Nephron progenitor cell (in vitro differentiated cells): ENCODE measurements at places on chromosomes 5 and 9.
A peak's percentile ranks its signal among the peaks of the same experiment; 100 is the strongest.

DNA sequence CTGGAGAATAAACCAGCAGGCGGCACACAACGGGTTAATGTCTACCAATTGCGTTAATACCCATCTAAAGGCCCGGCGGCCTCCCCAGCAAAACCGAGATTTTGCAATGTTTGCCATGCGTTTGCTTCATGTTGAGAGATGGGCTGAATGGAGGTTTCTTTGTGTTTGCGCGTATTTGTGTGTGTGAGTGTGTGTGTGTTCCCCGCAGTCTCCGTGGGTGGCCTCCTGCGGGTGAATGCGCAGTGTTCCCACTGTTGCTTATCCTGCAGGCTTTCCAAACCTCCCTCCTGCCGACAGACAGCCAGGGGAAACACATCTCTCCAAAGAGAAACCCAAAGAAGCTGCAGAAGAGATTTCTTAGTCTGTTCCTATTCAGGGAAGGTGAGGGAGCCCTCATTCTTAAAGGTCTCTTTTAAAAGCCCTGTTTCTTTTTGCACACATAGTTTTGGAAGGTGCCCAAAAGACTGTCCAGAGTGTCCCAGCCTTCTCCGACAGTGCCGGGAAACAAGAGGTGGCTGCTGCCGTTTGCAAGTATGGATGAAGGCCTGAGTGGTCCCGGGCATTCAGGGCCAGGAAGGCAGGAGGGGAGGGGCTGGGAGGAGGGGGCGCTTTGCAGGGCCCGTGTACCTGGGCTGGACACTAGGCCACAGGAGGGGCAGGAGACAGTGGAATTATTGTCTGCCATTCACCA lies 103.8 kb upstream of the ERCC6L2 start:
- DNase-seq: peak; percentile 49

GRCh38 chr9:121498487-121499176 lies 1.0 kb downstream of the GGTA1 start:
- peak; percentile 26 for DNase-seq

- DNase-seq: no peak
Measured at GRCh38 chr5:59598547-59598874, 295.0 kb downstream of the PDE4D start.

- DNase-seq: no peak
Measured at GRCh38 chr9:5950261-5950660, 59.6 kb downstream of the MLANA start.

- DNase-seq: no peak
Measured at GRCh38 chr9:117725426-117725887, 21.3 kb downstream of the TLR4 start.

GRCh38 chr5:170420806-170421412 lies 31.7 kb upstream of the KCNMB1 start:
- DNase-seq: peak; percentile 69

GRCh38 chr9:24007185-24007584 lies 181.1 kb upstream of the ELAVL2 start:
- no peak for DNase-seq

DNA sequence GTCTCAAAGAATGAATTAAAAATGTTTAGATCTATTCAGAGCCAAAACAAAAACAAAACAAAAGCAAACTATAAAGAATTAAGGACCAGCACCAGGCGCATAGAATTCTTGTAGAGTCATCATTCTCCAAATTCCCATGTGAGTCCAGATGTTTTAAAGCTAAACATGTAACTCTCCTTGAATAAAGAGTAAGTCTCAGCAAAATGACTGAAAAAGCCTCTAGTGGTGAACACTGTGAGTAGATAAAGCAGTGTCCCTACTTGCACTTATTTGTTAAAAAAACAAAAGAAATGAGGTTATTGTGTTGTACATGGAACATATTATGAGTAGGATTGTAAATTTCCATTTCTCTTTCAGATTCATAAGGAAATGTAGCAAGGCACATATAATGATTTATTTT lies 44.0 kb downstream of the NNT start:
- DNase-seq: no peak

- no peak for DNase-seq
Measured at GRCh38 chr9:126532019-126532462, 81.7 kb upstream of the LMX1B start.

DNA sequence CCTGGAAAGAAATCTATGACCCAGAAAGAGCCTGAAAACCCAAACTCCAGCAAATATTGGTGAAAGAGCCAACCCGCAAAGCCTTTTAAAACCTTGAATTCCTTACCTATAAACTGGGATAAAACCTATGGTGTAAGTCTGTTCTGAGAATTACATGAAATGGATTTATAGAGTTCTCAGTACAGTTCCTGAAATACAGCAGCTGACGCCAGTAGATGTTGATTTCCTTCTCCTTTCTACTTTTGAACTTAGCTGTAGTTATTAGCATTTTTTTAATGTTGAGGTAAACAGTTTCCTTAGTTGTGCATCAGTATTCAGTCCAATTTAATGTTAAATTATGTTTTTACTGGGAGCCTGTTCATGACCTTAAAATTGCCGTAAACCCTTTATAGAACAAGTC lies 3.7 kb downstream of the SPIN1 start:
- no peak for DNase-seq

- no peak for DNase-seq
Measured at GRCh38 chr9:21491756-21492155, 9.6 kb upstream of the IFNE start.

DNA sequence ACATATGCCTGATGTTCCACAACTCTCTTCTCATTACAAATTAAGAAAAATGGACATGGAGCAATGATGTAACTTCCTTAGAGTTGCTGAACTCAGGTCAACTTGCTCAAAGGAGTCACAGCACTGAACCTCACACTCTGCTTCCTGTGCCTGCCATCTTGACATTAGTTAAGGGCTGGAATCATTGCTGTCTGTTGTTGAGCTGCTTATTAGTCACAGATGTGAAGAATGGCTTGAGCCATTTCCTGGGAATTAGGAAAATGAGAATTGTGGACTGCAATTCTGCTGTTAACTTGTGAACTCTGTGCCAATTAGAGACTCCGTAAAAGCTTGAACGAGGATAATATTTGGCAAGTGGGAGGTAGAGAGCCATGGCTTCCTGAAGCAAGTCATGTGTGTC lies 212.0 kb downstream of the ADAMTS12 start:
- no peak for DNase-seq

GRCh38 chr5:110351430-110351829 lies 375.0 kb downstream of the TMEM232 start:
- DNase-seq: no peak

DNA sequence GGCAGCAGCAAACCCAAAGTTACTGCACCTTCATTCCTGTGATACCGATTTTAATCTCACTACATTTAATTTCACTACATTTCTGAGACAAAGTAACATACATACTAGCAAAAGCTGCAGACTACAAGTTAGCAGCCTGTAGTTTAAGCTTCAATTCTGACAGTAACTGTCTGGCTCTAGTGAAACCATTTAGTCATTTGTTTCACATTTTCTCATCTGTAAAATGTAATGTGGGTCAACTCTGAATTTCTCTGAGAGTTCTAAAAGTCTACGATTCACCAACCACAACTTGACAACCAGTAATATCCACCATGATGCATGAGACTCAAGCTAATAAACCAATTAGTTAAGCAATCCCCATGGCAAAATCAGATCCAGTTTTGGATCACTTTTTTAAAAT lies 408.9 kb downstream of the PDE4D start:
- DNase-seq: no peak

DNA sequence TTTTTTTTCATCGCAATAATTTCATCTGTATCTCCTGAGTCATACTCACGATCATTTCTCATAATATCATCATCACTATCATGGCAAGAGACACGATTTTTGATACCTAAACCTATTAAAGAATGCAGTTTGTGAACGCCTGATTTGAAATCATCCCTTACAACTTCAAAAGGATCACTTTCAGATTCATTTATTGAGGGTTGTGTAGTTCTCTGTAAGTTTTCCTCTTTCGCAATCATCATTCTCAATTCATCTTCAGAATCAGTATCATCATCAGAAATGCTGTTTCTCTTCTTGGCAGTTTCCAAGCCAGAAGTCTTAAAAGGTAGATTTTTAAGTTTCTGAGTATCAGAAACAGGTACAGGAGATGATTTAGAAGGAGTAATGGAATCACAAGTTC lies 9.7 kb downstream of the NOL8 start:
- no peak for DNase-seq

DNA sequence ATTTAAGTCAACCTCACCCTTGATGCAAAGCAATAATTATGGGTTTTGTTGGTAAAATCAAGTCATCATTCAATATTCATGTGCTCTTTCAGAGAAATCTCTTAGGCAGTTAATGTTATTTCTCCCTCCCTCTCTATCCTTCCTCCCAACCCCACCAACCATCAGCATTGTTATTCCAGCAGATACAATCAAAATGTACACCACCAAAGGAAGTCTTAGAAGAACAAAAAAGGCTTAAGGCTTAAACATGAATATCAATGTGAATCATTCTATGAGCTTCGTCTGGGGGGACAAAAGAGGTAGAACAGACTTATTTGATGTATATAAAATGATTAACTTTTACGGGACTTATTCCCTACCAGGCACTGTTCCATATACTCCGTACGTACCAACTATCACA lies 404.4 kb downstream of the ARHGEF28 start:
- DNase-seq: no peak

DNA sequence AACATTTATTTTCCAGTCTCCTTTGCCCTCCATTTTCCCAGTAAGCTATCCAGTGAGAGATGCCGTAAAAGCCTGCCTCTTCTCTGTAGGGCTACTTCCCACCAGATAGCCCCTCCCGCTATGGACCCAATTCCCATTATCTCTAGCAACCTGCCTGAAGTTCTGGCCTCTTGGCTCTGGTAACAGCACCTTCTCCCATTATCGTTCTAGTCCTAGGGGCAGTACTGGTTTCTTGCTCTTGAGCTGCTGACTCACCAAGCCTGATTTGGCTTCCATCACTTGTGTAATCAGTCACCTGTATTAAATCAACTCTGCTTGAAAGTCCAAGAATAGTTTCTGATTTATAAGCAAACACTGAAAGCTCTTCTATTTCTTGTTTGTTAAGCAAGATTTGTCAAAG lies 42.8 kb upstream of the PARP8 start:
- DNase-seq: no peak

- peak; percentile 75 for DNase-seq
Measured at GRCh38 chr5:150485693-150486401, 22.1 kb upstream of the NDST1 start.
